Stimulated activated CD8-positive, alpha-beta memory T cell treated with anti-CD3 and anti-CD28 coated beads, Interleukin-4, amount 100 ng/mL, for 1 hour (primary cell): ENCODE measurements at places on chromosomes 12 and 14.

- DNase-seq = no peak
Observed at GRCh38 chr14:53330441-53330840, 177.3 kb upstream of the DDHD1 start.

GRCh38 chr12:80156306-80156705, 57.0 kb downstream of the OTOGL start:
- DNase-seq = no peak

DNA sequence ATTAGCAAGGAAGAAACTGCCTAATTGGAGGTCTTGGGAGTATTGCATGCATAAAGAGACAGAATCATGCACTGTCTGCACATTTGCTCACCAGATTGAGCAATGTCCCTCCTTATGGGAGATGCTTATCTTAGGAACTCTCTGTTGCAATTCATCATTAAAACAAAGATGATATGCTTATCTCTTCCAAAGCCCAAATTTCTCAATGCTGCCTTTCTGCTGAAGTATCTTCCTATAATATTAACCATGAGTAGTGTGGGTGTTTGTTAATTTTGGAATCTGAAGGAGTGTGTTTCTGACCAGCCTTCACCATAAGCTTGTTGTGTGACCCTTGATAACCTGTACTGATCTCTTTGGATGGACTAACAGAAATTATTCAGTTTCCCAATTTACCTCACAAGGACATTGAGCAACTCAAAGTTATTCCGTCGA, 1257.6 kb upstream of the FLRT2 start:
- DNase-seq = no peak

DNA sequence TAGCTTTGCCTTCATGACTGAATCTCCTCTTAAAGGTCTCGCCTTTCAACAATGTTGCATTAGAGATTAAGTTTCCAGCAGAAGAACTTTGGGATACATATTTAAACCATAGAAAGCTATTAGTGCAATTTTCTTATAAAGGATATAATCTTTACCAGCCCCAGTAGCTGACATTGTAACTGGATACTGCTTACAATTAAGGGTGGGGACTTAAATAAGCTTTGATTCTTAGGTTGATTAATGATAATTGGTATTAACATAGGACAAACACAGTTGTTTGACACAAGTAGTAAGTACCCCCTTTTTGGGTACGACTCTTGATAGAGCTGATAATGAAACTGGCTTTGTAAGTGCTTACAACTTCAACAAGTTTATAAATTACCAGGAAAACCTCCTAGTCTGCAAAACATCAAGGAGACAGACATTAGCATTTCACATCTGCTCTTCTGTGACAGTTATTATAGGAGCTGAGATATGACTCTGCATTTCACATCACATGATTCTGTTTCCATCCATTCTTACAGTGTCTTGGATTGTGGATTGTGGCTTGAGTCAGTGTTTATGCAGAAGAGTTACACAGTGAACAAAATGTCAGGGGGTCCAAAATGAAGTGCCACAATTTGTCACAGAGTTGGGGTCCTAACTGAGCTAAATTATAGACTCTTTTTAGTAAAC, 249.1 kb upstream of the E2F7 start:
- no peak for DNase-seq

DNA sequence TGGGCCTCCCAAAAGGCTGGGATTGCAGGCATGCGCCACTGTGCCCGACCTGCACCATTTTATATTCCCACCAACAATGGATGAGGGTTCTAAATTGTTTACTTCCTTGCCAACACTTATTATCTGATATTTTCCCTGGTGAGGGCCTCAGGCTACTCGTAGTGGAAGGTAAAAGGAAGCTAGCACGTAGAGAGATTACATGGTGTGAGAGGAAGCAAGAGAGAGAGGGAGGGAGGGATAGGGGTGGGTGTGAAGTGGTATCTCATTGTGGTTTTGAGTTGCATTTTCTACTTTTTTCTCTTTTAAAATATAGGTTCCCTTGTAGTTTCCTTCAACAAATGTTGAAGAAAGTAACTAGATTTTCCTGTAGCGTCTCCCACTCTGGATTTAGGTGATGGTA, 30.9 kb downstream of the MYO1H start:
- no peak for DNase-seq

DNA sequence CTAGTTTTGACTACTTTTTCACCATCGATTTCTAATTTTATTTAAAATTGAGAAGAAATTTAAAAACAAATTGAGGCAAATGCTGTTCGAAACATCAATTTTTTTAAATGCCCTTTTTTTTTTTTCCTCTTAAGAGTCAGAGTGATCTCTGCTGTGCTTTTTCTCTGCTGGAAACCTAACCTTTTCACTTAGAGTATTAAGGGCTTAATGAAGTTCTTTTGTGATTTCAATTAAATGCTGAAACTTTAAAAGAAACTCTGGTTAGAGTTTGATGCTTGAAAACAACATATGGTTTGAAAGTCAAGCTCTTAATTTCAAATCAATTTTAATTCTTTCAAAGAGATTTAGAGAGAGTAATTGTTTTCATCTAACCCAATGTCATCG, 171.8 kb downstream of the TMTC2 start:
- DNase-seq = no peak

DNA sequence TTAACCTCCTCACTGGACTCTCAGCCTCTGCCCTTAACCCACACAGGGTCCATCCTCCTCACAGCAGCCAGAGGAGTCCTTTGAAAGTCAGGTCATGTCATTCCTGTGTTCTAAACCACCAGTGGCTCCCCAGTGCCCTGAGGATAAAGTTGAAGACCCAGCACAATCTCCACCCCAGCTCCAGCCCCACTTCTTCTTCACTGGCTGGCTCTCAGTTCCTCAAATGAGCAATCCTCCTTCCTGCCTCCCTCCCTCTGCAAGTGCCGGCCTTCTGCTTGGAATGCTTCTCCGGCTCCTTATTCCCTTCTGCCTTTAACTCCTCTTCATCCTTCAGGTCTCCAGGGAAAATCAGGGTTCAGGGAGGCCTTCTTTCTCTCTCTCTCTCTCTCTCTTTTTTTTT, 32.0 kb upstream of the SPPL3 start:
- no peak for DNase-seq

DNA sequence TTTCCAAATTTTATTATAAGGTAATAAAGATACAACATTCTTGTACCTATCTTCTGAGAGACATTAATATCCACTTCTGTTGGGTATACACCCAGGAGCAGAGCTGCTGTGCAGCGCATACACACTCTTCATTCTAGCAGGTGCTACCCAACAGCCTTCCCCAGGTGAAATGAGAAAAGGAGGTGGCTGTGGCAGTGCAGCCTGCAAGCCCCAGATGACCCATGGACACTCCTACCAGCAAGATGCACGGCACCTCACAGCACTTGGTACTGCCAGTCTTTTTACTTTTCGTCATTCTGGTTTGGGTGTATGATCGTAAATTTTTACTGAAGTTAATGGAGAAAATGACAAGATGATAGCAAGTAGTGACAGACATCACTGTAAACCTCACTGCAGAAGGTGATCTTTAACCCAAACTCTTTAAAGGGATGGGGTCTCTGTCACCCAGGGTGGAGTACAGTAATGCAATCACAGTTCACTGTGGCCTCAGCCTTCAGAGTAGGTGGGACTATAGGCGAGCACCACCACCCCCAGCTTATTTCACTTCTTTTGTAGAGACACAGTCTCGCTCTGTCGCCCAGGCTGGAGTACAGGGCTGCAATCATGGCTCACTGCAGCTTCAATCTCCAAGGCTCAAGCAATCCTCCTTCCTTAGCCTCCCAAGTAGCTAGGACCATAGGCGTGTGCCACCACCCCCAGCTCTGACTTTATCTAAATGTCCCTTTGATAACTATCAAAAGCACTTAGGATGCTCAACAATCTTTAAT, 26.5 kb downstream of the VPS37B start:
- no peak for DNase-seq

GRCh38 chr12:99389751-99390150, 257.8 kb upstream of the GARIN6 start:
- DNase-seq = no peak
